D721Med (cell line): ENCODE measurements at places on chromosomes 5 and 9.

- DNase-seq, result no peak
Observed at GRCh38 chr9:97852001-97852398, 1.0 kb upstream of the FOXE1 start.

DNA sequence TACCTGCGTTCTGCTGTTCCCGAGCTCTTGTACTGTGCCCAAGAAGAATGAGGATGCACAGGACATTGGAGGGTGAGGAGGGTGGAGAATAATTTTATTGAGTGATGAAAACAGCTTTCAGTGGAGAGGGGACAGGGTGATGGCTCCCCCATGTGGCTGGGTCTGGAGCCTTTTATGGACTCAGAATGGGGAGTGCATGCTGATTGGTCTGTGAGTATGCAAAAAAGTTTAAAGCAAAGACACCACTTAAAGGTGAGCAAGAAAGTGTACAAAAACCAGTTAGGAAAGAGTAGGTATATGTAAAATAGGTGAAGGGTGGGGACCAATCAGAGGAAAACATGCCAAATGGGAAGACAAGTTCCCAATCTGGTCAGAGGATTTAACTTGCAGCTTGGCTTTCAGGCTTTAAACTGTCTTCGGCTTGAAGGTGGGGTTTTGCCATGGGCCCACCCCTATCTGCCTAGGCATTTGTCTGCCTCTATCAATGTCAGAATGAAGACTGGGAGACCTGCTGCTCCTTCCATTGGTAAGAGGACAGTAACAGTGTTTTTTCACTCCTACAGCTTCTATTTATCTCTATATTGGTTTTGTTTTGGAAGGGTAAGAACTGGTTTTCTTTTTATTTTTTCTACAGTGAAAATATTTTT is 118.0 kb upstream of the RAI14 start:
- DNase-seq, result no peak

DNA sequence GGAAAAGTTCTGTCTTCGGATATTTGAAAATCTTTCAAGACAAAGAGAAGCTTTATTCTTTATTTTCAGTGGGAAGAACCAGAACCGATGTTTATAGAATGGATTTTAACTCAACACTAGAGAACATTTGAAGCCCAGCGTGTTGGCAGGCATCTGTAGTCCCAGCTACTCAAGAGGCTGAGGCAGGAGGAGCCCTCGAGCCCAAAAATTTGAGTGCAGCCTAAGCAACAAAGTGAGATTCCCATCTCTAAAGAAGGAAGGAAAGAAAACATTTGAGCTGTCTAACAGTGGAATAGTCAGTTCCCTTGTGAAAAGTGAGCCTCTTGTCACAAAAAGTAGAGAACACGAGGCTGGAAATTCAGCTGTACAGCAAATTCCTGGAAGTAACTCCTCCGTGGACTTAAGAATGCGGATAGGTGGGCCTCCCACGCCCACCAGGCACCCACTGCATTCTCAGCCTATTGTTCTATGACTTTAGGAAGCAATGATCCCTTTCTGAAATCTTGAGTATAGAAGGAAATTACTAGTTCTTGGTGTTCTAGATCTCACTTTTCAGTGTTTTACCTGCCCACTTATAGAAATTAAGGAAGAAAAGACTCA is 2.3 kb upstream of the PTPDC1 start:
- DNase-seq, result no peak

DNA sequence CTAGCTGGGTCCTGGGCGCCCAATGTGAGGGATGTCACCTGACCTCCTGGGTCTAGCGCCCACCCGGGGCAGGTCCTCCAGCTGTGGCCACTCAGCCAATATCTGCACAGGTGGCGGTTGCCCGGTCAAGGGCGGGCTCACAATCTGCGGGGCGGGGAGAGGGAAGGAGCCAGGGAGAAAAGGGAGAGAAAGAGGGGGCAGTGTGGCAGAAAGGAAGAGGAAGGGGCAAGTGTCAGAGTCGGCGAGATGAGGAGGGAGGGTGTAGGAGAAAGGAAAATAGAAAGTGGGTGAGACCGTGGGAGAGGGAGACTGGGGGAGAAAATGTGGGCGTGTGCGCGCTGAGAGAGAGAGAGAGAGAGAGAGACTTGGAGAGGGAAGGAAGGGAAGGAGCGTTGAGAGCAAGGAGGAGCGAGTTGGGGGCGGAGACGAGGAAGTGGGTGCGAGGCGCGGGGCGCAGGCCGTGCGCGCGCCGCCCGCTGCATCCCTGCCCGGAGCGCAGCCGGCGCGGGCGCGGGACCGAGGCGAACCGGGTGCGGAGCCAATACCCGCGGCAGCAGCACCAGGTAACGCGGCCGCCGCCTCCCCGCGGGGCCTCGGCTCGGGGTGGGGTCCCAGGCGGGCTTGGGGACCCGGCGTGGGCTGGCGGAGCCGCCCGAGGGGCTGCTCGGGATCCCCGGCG is at the start of gene HRH2:
Gene HRH2, plus strand, starts transcription at position 479 of the 679 bp plus-strand sequence. CDS start 25,163 bp downstream, outside the sequence.
- DNase-seq, result no peak

DNA sequence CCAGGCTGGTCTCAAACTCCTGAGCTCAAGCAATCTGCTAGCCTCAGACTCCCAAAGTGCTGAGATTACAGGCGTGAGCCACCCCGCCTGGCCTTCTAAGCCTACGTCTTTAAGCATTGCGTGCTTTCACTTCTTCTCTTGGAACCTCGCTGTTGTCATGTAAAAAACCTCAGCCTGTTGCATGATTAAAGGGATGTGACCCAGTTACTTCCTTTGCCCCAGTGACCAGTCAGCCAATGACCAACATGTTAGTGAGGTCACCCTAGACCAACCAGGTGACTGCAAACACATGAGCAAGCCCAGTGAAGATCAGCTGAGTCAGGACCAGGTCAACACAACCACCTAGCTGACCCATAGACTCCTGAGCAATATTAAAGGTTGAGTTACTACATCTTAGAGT is 10.5 kb downstream of the KIF4B start:
- no peak for DNase-seq

DNA sequence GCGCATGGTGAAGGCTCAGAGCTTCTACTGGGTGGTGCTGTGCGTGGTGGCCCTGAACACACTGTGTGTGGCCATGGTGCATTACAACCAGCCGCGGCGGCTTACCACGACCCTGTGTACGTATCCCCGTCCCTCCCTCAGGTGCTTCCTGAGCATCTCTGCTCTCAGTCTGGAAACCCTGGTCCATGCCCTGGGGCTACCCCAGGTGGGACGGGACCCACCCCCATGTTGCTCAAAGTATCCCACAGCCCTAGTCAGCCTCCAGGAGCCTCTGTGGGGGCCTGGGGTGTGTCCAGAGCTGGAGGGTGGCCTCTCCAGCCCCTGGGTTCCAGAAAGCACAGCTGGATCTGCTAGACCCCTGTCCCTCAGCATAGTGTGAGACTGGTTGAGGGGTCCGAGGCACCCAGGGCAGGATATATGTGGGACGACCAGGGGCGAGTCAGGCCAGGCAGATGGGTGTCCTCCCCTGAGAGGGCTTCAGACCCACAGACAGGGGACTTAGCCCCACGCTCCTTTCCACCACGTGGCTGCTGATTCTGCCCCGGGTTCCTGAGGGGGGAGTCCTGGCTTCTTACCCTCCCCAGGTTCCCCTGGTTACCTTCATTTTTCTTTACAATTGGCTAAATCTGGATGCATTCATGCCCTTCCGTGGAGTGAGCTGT is 94.0 kb downstream of the CACNA1B start:
- no peak for DNase-seq

DNA sequence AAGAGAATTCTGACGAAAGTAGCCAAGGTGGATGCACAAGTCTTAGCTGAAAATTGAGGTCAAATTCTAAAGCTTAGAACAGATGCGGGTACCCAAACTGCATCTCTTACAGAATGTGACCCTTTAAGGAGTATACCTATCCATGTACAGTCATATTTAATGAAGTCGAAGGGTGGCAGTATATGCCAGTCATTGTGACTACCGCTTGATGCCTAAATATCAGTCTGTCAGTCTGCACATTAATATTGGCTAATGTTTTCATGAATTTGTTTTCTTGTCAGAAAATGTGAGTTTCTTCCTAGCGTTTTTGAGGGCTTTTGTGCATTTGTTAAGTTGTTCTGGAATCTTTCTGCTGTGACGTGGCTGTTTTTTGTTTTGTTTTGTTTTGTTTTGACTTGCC is 264.5 kb upstream of the ELAVL2 start:
- no peak for DNase-seq

DNA sequence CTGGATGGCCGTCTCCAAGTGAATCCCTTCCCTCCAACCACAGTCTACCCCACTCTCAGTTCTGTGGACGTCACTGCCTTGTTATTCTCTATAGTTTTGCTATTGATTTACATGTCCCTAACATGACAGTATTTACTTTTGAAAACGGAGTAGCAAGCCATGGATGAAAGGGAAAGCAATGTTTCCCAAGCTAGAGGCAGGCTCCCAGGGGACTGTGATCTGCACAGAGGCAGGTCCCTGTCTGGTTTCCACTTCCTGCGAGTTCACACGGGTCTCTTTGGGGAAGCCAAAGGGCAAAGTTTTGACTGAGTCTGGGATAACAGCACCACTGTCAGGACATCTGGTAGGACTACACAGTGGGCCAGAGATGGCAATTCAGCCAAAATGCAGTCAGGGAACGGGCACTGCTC is 12.7 kb downstream of the C9orf153 start:
- no peak for DNase-seq

DNA sequence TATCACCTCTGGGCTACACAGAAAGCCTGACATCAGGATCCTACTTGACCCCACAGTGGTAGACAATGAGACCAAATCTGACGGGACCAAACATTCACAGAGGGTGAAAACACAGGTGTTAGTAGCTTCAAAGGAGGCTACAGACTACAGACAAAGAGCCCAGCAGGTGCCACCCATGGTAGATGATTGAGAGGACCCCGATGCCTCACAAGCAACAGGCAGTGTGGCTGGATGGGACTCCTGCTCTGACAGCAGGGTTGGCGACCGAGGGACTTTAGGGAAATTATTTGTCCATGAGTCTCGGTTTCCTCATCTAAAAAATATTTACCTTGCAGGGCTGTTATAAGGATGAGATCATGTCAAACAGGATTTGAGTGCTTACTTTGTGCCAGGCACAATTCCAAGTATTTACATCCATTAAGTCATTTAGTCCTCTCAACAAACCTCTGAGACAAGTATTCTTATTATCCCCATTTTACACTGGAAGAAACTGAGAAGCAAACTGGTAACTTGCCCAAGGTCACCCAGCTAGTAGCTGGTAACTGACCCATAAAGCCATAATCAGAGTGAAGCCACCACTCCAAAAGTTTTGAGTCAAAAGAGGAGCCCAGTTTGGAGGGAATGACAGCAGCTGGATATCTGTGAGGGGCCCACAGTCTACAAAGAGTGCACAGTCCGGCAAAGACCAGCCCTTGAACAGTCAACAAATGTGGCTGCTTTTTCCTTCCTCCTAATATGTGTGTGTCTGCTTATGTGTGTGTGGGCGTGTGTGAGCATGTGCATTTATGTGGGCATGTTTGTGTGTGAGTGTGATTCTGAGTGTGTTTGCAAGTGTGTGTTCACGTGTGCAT is 502.0 kb downstream of the BNC2 start:
- no peak for DNase-seq

DNA sequence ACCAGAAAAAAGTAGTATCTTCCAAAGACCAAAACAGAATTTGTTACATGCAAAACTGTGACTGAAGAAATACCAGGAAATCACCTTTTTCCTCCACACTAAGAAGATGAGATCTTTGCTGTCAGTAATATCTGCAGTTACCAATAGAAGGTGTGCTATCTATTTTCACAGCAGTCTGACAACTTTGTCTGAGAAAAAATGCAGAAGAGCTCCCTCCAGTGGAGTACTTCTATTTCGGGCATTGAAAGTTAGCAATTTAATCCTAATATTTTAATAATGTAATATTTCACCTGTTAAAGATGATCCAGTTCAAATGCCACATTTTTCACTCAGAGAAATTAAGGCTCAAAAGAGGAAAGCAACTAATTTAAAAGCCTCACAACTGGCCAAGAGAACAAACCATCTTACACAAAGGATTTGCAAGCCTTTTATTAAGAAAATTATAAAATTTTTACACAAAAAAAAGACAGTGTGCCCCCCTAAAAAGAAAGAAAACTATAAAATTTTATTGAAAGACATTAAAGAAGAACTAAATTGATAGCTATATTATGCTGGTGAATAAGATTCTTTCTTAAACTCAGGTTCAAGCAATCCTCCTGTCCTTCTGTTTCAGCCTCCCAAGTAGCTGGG is 50.6 kb downstream of the DEPDC1B start:
- no peak for DNase-seq

GRCh38 chr5:1637639-1638481 is 114.1 kb upstream of the LPCAT1 start:
- DNase-seq, result no peak

GRCh38 chr5:94218374-94218773 is 400.0 kb downstream of the KIAA0825 start:
- no peak for DNase-seq

GRCh38 chr5:36796155-36796554 is 80.4 kb upstream of the NIPBL start:
- DNase-seq, result no peak

GRCh38 chr5:41510176-41510831 is at the start of gene PLCXD3:
Gene PLCXD3, minus strand, starts transcription at chr5:41510601. Its CDS starts 75 bp downstream, at chr5:41510526.
- DNase-seq, result peak; percentile 76
